Activated CD4-positive, alpha-beta T cell treated with anti-CD3 and anti-CD28 coated beads, Interleukin-2, amount 10 ng/mL, durations not matched to agents 24 days and 14 days (primary cell): ENCODE measurements at places on chromosomes 13 and 19. TPM values are rescaled to one million over a fixed set of nuclear protein-coding genes. Genes with fewer than 3 reads are reported as not detected.

The FLT1 gene
- total RNA-seq, result 46.3 and 46.7 TPM in 2 replicates

The ZNF556 gene
- total RNA-seq, result not detected in 2 replicates

The CEACAM1 gene
- 8.6 and 9.0 TPM in 2 replicates for total RNA-seq

DNA sequence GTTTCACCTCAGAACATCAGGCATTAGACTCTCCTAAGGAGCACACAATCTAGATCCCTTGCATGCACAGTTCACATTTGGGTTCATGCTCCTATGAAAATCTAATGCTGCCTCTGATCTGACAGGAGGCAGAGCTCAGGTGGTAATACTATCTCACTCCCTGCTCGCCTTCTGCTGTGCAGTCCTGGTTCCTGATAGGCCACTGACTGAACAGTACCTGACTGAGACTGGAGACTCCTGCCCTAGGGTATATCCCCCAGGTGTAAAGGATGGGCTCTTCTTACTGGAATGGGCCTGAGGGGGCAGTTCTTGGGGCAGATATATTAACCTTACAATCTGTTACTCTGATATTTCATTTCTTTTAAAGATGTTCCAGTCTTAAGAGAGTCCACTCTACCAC lies 6.3 kb downstream of the OBI1 start:
- DNase-seq, result no peak

- peak; percentile 81 for DNase-seq
Observed at GRCh38 chr19:46639358-46640182, 3.6 kb upstream of the GNG8 start.

- no peak for DNase-seq
Observed at GRCh38 chr19:31553112-31553845, 204.0 kb upstream of the TSHZ3 start.

GRCh38 chr19:55483706-55484592 lies 1.0 kb upstream of the NAT14 start:
- no peak for DNase-seq

The SPACA4 gene
- not detected in 2 replicates for total RNA-seq

DNA sequence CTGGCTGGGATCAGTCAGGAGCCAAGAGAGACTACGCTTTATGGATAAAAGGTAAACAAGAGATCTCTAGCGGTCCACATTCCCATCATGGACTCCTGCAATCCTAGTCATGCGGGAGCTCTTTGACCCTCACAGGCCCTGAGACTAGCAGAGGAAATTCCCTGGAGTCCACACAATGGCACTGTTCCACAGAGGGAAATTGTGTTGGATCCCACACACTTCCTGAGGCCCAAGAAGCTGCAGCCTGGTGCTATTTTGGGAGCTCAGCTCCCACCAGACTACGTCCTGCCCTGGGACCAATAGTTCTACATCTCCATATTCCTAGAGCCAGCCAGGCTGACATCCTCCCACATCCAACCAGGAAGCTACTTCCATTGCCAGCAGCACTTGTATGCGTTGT lies 2358.4 kb downstream of the PCDH9 start:
- DNase-seq, result no peak

DNA sequence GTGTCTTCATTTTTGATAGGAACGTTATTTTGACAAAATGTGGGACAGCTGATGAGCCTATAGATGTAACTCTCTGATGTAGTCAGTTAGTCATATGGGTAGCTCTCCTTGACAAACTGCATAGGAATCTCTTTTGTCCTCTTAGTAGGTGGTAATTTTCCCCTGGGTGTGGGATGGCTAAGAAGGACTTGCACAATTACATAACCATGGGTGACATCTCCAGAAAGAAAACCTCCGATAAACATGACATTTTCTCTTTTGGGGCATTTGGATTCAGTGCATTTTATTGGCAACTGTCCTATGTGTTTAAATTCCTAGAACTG lies 41.8 kb downstream of the IGFL3 start:
- DNase-seq, result no peak

DNA sequence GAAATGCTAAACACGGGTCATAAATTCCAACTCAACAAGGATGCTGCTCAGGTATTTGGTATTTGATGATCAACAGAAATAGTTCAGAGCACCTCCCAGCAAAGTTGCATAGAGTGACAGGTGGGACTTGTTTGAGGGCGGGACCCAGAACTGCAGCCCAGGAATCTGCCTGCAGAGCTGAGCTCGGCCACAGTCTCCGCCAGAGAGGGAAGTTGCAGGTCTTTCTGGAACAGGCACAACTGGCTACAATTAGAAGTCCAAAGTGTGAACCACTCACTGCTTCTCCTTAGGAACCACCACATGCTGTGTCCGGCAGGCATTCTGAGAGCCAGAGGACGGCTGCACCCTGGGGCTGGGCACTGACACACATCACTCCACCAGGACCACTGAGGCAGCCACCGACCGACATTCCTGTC lies 1.1 kb downstream of the SLC15A1 start:
- no peak for DNase-seq

The SHD gene
- not detected in 2 replicates for total RNA-seq

The IQCN gene
- 2.3 and 3.0 TPM in 2 replicates for total RNA-seq

- DNase-seq, result no peak
Observed at GRCh38 chr19:23420824-23421223, 25.6 kb upstream of the ZNF91 start.

The CEACAM21 gene
- 31.1 and 32.8 TPM in 2 replicates for total RNA-seq
